Skin of body (tissue), 3 donors: ENCODE measurements at places on chromosomes 3 and 15.

DNA sequence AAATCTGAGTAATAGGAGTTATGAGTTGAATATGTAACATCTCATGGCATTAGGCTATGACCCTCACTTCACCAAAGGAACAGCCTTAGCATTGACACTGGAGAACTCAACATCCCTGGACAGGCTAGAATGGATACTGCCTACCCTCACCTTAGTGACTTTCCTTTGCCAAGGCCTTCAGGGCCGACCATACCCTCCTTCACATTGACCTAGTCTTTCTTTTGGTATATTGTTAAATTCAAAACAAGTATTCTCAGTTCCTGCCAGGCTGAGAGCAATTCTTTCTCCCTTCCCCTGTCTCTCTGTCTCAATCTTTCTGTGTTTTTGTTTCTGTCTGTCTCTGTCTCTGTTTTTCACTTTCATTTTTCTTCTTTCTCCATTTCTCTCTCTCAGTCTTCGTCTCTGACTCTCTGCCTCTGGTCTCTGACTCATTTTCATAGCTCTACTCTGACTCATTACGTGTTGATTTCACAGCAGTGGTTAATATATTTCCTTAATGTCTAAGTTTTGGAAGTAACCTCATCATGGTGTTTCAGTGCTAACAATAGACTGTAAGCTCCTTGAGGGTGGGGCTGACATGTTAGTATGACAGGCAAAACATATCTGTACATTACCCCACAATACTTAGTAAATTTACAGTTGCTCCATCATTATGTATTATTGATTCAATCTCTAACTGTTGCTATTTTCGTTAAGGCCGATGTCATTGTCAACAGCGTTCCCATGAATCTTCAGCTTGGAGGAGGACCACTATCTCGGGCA, 32.5 kb downstream of the PARP15 start:
- DNase-seq: no peak

- DNase-seq: no peak
These were observed 76.1 kb upstream of the TPM1 start for GRCh38 chr15:62966294-62967078.

DNA sequence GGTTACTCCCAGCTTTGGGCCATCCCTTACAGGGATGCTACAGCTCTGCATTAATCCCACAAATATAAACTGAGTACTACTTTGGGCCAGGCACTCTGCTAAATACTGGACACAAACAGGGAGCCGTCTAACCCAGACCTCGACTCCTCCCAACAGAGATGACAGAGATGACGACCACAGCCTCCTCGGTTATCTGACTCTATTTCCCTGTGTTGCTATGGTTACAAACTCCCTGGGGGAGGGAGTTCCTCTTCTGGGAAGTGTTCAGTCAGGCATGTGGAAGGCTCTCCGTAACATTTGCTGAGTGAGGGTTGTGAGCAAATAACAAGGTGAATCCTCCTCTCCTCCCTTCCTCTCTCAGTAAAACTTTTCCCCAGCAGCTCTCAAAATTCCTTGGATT, 6.7 kb upstream of the CMTM7 start:
- peak; percentile 23 for DNase-seq

GRCh38 chr15:87224404-87224803, 1032.1 kb downstream of the NTRK3 start:
- no peak for DNase-seq

GRCh38 chr15:31869686-31870307, 160.5 kb upstream of the CHRNA7 start:
- no peak for DNase-seq

GRCh38 chr3:99686955-99687612, 48.7 kb downstream of the COL8A1 start:
- no peak for DNase-seq

DNA sequence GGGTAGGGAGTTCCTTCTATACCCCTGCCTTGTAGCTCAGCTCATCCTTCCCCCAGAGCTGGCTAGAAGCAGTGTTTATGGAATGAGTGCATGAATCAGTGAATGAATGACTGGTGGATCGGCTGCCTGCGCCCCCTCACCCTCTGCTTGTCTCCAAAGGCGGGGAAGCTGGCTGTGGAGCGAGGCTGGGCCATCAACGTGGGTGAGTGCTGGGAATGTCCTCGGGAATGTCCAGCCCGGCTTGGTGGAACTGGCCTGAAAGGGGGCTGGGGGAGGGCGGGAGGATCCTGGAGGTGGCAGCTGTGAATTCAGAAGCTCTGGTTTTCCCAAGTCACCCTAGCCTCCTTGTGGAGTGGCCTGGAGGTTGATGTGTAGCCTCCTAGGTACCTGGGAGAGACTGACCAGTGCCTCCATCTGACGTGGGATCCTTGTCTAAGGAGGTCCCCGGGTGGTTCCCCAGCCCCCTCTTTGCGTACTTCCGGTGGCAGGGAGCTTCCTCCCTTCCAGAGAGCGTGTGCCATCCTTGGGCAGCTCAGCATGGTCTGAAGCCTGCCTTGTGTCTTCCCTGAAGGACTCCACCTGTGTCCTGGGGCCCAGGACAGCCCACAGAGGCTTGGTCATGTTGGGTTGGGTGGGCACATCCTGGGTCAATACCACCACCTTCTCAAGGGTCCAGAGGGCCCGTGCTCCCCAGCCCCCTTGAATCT, 18.4 kb downstream of the HDAC11 start:
- DNase-seq: no peak

- DNase-seq: no peak
These were observed 157.7 kb downstream of the NECTIN3 start for GRCh38 chr3:111229301-111229700.

DNA sequence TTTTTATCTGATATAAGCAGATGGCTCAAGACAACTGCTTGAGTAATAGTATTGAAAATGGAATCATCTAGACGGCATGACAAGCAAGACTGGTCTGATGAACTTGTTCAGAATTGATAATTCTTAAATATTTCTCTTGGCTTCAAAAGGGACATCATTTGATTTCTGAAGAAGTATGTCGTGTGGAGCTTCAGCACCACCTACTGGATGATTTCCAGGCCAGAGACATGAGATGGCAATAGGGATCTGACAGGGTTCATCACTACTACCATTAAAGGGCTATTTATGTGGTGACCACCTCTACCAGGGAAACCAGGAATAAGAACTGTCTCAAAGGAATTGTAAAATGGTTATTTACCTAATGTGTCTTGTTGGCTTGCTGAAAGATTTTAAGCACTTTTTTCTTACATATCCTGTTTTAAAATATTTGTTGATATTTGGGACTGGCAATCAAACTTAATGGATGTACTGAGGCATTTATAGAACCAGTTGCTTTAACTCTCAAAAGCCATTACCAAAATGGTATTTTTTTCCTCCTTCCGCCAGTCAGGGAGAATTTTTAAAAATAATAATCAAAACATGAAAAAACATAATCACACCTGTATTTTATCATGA, 99.5 kb upstream of the FAM98B start:
- peak; percentile 48 for DNase-seq

DNA sequence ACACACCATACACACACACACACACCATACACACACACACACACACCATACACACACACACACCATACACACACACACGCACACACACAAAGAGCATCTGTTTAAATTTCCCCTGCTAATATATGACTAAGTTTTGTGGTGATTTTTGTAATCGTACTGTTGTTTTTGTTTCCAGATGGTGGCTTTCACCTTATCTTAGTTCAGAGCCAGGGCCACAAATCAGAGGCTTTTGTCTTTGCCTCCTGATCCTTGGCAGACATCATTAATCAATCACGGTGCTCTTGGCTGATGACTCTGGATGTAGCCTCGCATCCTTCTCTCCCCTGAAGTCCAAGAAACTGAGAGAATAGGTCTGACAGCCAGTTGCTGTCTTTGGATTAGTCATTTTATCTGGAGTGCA, 52.1 kb downstream of the EDEM1 start:
- no peak for DNase-seq

- no peak for DNase-seq
These were observed 227.8 kb upstream of the TBL1XR1 start for GRCh38 chr3:177425042-177425441.

GRCh38 chr3:184461219-184461618, 81.4 kb downstream of the CHRD start:
- no peak for DNase-seq

- no peak for DNase-seq
These were observed 284.1 kb downstream of the ZBBX start for GRCh38 chr3:167095976-167096375.

DNA sequence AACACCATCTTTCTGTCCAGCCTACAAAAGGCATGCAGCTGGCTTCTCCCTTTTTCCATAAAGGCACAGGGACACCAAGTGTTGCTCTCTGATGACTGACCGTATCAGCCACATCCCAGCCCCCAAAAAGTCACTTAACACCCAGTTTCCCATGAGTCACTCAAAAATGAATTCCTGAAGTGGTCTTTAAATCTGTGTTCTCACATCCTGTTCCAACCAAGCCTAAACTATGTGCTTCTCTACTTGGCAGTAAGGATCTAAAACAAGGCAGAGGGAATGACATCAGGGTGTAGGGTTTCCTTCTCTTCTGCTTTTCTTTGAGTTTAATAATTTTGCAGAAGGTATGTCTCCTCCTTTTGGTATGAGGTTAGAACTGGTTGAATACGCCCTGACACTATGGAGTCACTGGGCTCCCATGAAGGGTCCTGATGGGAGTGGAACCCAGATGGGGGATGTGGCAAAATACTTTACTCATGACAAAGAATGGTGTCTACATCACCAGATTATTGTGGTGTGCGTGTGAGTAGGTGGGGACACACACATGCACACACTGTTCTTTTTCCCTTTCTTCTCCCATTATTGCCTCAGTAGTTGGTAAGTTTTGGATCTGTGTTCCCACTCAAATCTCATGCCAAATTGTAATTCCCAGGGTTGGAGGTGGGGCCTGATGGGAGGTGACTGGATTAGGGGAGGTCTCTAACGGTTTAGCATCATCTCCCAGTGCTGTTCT, 35.6 kb upstream of the CCK start:
- DNase-seq: no peak

DNA sequence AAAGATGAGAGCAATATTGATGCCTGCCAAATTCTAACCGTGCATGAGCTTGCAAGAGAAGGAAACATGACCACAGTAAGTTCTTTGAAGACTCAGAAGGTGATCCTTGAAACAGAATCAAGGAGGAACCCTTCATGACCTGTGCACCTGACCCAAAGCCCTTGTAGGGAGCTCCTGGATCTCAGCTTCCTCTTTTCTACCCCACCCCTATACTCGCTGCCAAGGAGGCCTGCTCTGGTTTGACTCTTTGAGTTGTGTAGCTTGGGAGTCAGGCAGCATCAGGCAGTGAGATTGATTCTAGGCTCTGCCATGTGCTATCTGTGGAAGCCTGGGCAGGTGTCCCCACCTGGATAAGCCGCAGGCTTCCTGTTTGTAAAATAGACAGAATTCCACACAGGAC, 10.6 kb downstream of the TTC21A start:
- DNase-seq: no peak
